ENCODE measurements at places on chromosomes 16 and 17. TPM values are rescaled to one million over a fixed set of nuclear protein-coding genes. Genes with fewer than 3 reads are reported as not detected.

GRCh38 chr17:57762452-57763395 is 17.6 kb upstream of the CCDC182 start:
- no peak for DNase-seq

- no peak for DNase-seq
These were observed 60.5 kb downstream of the SLC5A11 start for GRCh38 chr16:24906199-24906808.

- peak; percentile 10 for DNase-seq
These were observed 91.8 kb upstream of the CLEC18A start for GRCh38 chr16:69859105-69859989.

GRCh38 chr16:89422905-89423630 is 67.3 kb downstream of the ANKRD11 start:
- peak; percentile 64 for DNase-seq

- no peak for DNase-seq
These were observed 4.6 kb downstream of the HSD3B7 start for GRCh38 chr16:30989469-30990047.

- DNase-seq: no peak
These were observed 22.2 kb upstream of the ADCY7 start for GRCh38 chr16:50244140-50244503.

DNA sequence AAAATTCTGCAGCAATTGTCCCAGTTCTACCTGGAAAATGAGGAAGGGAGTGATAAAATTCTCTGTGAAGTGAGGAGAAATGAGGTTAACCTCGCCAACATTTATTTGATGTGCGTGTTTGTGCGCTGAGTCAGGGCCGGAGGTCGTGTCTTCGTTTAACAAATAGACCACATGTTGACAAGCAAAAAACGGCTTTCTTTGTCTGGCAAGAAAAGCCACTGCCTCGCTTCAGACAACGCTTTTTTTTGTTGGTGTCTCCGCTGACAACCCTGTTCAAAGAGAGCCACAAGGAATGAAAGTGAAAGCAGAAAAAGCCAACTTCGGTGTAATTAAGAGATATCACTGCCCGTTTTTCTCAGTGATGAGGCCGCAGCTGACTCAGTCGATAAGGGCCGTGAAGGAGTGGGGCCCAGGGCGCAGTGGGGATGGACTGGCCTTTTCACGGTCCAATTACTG is 510.6 kb downstream of the CDH13 start:
- peak; percentile 79 for DNase-seq

- DNase-seq: no peak
These were observed 1.7 kb downstream of the BEAN1 start for GRCh38 chr16:66428682-66429251.

- no peak for DNase-seq
These were observed 105.4 kb downstream of the STX8 start for GRCh38 chr17:9470171-9470570.

DNA sequence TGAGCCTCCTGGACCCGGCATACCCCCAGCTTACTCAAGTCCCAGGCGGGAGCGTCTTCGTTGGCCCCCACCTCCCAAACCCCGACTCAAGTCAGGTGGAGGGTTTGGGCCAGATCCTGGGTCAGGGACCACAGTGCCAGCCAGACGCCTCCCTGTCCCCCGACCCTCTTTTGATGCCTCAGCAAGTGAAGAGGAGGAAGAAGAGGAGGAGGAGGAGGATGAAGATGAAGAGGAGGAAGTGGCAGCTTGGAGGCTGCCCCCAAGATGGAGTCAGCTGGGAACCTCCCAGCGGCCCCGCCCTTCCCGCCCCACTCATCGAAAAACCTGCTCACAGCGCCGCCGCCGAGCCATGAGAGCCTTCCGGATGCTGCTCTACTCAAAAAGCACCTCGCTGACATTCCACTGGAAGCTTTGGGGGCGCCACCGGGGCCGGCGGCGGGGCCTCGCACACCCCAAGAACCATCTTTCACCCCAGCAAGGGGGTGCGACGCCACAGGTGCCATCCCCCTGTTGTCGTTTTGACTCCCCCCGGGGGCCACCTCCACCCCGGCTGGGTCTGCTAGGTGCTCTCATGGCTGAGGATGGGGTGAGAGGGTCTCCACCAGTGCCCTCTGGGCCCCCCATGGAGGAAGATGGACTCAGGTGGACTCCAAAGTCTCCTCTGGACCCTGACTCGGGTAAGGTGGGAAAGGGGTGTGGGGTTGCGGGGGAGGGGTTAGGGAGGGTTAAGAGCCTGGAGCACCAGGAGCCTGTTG is 1.6 kb downstream of the SENP3 start:
- no peak for DNase-seq

DNA sequence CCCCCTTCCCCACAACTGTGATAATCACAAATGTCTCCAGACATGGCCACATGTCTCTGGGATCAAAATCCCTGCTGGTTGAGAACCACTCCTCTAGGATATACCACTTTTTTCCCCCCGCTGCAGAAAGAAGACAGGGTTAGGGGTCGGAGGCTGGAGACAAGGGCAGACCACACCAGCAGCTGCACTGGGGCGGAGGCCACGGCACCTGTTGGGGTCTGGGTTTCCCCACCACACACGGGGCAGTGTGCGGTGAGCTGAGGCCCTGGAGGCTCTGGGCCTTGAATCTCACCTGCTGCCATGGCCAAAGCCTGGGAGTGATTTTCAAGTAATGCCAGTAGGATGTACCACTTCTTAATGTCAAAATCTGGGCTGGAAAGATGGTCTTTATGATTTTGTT is 320.5 kb downstream of the SNX29 start:
- no peak for DNase-seq

Gene CSH1
- not detected for total RNA-seq

Gene ALOX15B
- not detected for total RNA-seq

Gene RNF227
- 0.54 TPM for total RNA-seq

Gene BPTF
- total RNA-seq: 20.7 TPM

Gene TEDC2
- total RNA-seq: 21.1 TPM

Gene TPPP3
- total RNA-seq: 0.71 TPM

Gene CDRT4
- total RNA-seq: 0.80 TPM

Gene HOXB8
- total RNA-seq: 6.9 TPM

All from Daoy (cell line).